ENCODE measurements at places on chromosomes 2 and 18.

- H3K4me1 ChIP-seq = no peaks in the 10 kb centered on the region
- H3K27me3 ChIP-seq = no peaks in the 10 kb centered on the region
- no peak overlapping the region for H3K4me3 ChIP-seq
- DNase-seq = no peak
Measured at GRCh38 chr2:105812180-105813044, 67.7 kb downstream of the NCK2 start.

- H3K27ac ChIP-seq = no peak overlapping the region
- H3K4me1 ChIP-seq = no peaks in the 10 kb centered on the region
- no peaks in the 10 kb centered on the region for H3K36me3 ChIP-seq
- H3K4me3 ChIP-seq = no peak overlapping the region
- no peak for DNase-seq
Measured at GRCh38 chr2:201833781-201834180, 27.4 kb downstream of the CDK15 start.

- H3K36me3 ChIP-seq = no peaks in the 10 kb centered on the region
- H3K4me3 ChIP-seq = no peak overlapping the region
Measured at GRCh38 chr2:46547223-46548102, 68.1 kb downstream of the TMEM247 start.

DNA sequence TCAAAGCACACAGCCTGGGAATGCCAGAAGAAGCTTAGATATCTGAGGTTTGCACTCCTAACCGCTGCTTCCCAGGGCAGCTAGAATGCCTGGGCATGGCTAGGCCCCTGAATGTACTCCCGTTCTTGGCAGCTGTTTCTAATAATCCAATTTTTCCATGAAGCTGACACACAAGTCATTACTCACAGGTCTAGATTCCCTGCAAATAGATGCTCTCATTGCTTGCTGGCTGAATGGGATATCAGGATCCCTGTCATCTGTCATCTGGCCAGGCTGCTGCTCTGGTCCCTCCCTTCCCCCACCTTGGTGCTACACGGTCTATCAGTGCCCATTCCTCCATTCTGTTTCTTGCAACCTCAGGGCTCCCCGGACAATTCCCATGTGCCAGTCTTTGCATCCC lies 40.7 kb upstream of the TEX51 start:
- no peak overlapping the region for H3K4me3 ChIP-seq
- no peak for DNase-seq
- no peak overlapping the region for H3K27ac ChIP-seq
- no peaks in the 10 kb centered on the region for H3K36me3 ChIP-seq

- no peak for DNase-seq
- no peaks in the 10 kb centered on the region for H3K27me3 ChIP-seq
- no peaks in the 10 kb centered on the region for H3K4me1 ChIP-seq
Measured at GRCh38 chr2:69715964-69716363, 26.0 kb upstream of the ANXA4 start.

Measured in right lobe of liver (tissue), 6 donors.